Activated B cell treated with CpG ODN at 0.5 μM for 24 hours (primary cell): ENCODE measurements at places on chromosomes 11 and 22.

DNA sequence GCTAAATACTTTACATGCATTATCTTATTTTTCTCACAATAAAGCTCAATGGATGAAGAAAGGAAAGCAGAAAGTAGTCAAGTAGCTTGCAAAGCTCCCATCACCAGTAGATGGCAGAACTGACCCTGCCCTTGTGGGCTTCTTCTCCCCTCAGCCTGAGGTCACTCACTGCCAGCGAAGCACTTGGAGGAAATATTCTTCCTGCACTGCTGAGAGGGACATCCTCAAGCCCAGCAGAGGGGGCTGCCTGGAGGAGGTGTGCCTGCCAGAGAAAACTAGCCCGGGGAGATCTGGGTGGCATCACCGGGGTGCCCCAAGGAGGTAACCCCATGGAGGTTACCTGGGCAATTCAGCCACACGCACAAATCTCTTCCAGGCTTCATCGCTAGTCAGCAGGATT is 6.6 kb downstream of the APOL4 start:
- no peak for DNase-seq

GRCh38 chr11:8363921-8364320 is 100.2 kb upstream of the LMO1 start:
- no peak for DNase-seq

DNA sequence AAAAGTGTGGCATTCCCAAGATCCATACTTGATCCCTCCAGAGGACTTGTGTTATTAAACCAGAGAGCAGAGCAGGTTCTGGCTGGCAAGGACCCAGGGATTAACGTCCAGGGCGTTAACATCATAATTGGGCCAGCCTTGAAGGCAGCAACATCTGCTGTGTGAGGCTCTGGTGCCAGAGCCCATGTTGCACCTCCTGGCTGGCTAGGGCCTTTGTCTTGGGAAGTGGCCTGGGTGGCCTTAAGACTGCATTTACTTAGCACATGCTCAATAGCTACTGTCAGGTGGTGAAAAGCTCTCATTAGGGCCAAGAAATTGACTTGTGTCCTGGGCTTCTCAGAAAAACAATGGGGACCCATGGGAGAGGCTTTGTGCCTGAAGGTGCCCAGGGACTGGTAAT is 66.6 kb downstream of the CACNG2 start:
- no peak for DNase-seq

DNA sequence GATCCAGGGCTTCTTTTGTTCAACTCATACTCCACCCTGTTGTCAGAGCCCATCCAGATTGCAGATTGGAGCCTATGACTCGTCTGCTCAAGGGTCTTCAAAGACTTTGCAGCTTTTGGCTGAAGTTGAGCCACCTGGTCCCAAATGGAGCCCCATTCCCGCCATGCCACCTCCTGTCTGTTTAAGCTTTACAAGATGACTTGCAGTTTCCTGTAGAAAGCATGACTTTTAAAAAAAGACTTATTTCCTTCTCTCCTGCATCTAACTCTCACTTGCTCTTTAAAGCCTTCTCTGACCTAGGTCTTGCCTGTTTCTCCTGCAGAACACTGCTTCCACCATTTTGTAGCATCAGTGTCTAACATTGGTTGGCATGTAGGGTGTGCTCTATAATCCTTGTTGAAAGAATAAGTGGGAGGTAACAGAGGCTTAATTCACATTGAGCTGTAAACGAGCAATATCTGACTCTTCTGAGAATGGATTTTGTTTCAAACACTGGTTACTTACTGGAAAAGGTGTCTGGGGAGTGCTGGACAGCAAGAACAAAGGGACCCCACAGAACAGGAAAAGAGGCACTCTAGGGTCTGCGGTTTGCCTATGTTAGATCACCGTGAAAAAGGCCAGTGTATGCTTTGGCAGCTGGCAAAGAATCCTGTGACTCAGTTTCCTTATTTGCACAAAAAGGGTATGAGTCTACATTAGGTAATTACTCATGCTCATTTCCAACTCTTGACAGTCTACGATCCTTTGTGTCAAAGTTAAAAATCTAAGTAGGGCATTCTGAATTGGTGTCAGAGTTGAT is 30.3 kb downstream of the NF2 start:
- no peak for DNase-seq

GRCh38 chr11:124623861-124624525 is 1.3 kb downstream of the TBRG1 start:
- DNase-seq: no peak

DNA sequence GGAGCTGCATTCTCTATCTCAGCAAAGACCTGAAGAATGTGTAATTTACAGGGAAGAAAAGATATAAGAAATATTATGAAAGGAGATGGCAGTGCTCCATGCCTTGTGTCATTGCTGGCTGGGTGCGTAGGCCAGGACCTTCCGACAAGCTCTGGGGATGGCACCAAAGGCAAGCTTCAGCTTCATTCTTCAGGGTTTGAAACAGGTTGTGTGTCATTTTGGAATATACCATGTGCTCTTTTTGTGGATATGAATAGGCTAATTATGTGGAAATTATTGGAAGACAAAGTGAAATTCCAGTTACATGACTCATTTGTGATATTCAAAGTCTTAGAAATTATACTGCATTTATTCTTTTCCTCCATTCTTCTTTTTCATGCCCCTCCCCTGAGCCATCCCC is 5.7 kb upstream of the KIRREL3 start:
- DNase-seq: no peak

DNA sequence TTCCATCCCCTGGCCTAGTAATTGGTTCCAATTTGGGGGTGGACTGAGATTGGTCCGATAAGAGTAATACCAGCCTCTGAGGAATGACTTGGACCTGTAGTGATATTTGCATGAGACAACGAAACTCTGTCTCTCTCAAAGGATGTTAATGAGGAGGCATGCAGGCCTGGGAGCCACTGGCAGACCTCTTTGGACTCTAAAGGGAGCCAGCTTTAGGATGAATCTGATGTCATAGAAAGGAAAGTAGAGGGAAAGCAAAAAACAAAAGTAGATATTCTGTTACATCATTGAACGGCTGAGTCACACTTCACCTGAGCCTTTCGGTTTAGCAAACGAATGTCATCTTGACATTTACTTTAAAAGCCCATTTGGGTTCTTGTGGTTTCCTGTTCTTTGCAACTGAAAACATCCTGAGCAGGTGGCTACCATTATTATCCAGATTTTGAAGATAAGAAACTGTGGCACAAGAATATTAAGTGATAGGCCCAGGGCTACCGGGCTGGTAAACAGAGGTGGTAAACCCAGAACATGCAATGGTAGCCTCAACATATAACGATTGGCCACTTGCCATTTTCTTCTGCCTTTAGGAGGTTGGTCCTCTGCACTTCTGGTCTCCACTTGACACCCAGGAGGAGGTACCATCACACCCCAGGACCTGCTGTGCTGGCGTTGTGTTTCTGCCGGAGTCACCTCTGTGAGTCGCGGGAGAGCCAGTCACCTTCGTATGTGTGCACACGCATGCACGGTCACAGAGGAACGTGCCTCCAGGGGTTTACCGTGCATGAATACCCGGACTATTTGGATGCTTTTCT is 42.7 kb downstream of the RTL6 start:
- DNase-seq: no peak

DNA sequence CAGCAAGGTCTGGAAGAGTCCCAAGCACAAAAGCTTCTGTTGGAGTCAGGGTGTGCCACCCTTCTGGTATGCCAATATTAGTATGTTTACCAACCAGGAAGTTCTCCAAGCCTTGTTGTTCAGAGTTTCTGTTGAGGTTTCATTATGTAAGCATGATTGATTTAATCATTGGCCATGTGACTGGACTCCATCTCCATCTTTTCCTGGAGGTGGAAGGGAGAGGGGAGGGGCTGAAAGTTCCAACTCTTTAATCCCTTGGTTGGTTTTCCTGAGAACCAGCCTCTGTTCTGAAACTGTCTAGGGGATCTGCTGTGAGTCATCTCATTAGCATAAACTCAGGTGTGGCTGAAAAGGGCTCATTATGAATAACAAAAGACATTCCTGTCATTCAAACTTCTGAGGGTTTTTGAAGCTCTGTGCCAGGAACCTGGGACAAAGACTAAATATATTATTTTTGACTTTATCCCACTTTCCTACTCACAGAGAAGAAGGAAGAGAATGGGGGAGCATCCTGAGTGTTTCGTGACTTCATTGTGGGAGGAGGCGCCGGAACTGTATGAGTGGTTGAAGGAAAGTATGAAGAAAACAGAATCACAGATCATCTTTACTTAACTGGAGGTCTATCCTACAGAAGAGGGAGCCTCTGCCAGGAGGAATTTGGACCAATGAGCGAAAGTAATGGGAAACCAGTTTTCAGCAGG is 138.2 kb downstream of the NECTIN1 start:
- no peak for DNase-seq

GRCh38 chr22:31852691-31853421 is 91.5 kb upstream of the YWHAH start:
- DNase-seq: no peak

- no peak for DNase-seq
These were observed 49.7 kb upstream of the EIF3D start for GRCh38 chr22:36578619-36579018.

- DNase-seq: no peak
These were observed 94.4 kb downstream of the PHF21B start for GRCh38 chr22:44915441-44915840.

- no peak for DNase-seq
These were observed 194.9 kb downstream of the SWAP70 start for GRCh38 chr11:9858822-9859221.

GRCh38 chr22:38196791-38197419 is 4.9 kb upstream of the MAFF start:
- no peak for DNase-seq

DNA sequence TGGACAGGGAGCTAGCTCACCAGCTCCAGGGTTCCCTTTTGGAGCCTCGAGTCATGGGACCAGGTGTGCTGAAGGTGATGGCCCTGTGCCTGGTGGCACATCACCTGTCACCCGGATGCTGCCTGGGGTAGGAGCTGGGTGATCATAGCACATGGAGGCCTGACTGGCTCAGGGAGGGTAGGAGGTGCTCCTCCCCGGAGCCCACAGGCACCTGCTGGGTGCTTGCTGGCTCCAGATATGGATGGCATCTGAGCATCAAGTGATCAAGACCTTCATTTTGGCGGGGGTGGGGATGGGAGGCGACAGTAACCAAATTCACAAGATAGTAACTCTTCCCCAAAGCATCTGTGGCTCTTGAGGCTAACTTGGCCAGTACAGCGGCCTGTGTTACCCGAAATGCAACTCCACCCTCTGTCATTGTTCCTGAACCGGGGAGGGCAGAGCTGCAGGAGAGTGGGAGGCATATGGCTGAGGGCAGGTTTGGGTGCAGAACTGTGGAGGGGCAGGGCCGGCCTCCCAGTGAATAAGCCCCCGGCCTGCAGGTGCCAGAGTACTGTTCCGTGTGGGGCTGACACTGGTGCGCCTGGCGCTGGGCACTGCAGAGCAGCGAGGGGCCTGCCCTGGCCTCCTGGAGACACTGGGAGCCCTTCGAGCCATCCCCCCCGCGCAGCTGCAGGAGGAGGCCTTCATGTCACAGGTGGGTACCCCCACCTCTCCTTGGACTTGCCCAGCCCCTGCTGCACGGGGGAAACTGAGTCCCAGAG is 4.7 kb downstream of the TBC1D10C start:
- DNase-seq: no peak

DNA sequence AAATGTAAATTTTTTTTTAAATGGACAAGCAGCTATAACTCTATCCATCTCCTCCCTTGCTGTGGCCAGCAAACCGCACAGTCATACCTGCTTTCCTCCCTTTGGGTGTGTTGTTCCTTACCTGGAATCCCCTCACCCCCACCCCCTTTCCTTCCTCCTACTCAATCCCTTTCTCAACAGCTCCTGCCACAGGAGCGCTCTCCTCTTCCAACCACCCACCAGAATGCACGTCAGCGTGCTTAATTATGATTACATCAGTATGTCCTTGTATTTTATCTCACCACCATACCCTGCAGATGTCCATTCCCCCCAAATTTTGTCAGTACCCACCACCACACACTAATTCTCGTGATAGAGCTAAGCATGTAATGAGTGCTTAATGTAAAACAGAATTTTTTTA is 60.9 kb upstream of the LMO2 start:
- DNase-seq: no peak

DNA sequence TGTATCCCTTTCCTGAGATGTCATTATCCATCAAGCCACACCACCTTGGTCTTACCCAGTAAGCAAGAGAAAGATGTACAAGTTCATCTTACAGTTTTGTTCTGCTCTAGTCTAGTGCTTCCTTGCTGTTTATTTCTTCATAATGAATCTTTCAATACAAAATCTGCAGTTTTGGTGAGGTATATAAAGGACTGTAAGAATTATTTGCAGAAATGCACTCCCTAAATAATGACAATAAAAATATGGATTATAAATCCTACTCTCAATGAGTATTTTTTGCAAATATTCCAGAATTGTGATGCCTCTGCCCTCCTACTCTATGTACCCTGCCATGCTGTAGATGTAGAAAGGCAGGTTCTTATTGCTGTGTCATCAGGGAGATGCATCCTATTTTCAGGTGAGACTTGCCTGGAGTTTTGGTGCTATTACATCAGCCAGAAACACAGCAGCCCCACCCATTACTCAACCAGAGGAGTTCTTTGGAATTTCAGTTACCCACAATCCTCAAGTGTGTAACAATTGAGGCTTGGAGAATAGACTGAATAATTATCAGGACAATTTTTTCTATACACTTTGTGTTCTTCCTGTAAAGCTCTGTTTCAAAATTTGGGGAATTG is at the start of gene OR10S1:
TSS of gene OR10S1 (minus strand) at position 51 of the 617 bp plus-strand sequence. CDS start 117 bp downstream, outside the sequence.
- no peak for DNase-seq

DNA sequence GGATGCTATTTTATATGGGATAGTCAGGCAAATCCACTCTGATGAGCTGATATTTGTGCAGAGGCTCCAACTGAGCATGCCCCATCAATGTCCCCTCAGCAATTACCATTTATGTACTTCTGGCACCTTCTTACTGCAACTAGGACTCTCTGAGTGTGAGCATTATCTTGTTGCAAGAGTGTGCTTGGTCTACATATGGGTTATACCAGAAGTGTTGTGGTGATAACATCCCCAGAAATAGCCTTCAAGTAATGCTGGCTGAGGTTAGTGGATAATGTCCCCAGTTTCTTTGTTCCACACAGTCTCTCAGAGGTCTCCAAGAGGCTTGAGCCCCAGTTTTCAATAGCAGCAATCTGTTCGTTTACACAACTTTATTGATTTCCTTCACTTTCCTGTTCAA is 408.6 kb downstream of the JRKL start:
- no peak for DNase-seq

GRCh38 chr11:3044004-3044403 is 13.2 kb downstream of the CARS1 start:
- no peak for DNase-seq

GRCh38 chr11:20631519-20632168 is 32.2 kb downstream of the SLC6A5 start:
- no peak for DNase-seq
